ENCODE measurements at places on chromosomes 13 and 19. TPM values are rescaled to one million over a fixed set of nuclear protein-coding genes. Genes with fewer than 3 reads are reported as not detected.

- DNase-seq = no peak
These were observed 494.8 kb downstream of the TBC1D4 start for GRCh38 chr13:74987124-74987690.

DNA sequence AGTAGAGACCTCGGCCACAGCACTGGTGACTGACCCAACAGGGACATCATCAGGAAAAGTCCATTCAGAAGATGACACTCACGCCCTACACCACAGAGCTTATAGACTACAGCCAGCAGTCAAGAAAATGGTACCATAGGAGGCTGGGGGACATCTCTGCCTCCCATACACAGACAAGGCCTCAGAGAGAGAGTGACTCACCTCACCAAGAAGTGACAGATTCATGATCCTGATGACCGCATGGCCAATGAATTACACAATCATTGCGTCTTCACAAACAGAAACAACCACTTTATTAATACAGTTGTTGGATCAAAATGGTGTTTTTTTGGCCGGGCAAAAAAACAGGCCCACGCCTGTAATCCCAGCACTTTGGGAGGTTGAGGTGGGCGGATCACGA, 260.8 kb upstream of the TSHZ3 start:
- no peak for DNase-seq

GRCh38 chr19:51327066-51328001, 14.6 kb downstream of the VSIG10L start:
- peak; percentile 30 for DNase-seq

Gene GGACT
- 1.3 TPM for total RNA-seq

Gene ZIC5
- not detected for total RNA-seq

DNA sequence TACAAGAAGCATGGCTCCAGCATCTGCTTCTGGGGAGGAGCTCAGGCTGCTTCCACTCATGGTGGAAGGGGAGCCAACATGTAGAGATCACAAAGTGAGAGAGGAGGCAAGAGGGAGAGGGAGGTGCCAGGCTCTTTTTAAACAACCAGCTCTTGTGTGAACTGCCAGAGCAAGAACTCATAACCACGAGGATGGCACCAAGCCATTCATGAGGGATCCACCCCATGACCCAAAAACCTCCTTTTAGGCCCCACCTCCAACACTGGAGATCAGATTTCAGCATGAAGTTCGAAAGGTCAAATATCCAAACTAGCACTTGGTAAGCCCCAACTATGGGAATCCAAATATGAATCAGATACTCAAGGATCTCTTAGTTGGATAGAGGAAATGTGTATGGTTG, 131.2 kb downstream of the RXFP2 start:
- no peak for DNase-seq

- DNase-seq = peak; percentile 24
These were observed 4.1 kb upstream of the NANOS3 start for GRCh38 chr19:13872695-13873389.

Gene TTC9B
- total RNA-seq = not detected

Gene SBK2
- total RNA-seq = 1.8 TPM

Gene YJEFN3
- 2.6 TPM for total RNA-seq

DNA sequence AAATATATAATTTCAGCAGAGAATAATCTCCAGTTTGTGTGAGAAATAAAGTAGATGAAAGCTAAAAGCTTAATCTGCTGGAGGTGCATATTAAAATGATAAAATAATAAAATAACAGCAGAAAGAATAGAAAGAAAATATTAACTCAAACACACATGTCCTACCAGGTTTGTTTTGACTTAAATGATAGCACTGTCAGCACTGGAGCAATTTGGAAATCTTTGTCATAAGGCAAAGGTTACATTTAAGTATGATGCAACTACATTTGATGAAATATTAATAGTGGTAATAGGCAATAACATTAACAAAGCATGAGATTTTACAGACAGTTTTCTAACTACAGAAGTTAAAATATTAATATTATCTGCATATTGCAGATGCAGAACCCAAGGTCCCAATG, 2380.1 kb downstream of the PCDH9 start:
- DNase-seq = no peak

GRCh38 chr19:12806242-12807081, at the start of gene RNASEH2A:
Gene RNASEH2A (plus strand): TSS chr19:12806584. CDS start chr19:12806674, 90 bp downstream.
- DNase-seq = peak; percentile 94

DNA sequence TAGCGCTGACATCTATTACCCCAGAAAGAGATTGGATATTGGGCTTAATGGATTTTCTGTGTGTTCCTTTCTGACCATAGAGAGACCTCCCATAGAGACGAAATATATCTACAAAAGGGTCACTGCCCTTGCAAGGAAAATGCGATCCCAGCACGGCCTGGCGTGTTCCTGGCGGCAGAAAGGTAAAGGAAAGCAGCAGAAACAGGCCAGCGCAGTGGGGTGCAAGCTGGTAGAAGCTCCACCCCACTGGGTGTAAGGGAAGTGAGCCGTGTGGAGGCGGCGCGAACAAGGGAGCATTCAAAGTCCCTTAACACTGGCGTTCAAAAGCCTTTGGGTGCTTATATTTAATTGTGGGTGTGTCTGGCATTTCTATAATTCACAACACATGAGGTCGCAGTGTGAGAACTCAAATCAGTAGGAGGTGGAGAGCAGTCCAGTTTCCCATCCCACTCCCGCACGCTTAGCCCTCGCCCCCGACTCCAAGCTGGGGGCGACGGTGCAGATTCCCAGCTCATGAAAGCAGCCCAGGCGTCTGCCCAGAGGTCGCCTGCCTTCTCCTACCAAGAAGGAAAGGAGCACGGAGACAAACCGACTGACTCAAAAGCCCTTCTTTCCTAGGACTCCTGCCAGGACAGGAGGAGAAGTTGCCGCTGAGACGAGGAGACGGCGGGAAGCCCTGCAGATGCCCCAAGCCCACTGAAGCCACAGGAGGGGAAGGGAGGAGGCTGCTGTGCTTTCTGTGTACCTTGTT, 478.4 kb downstream of the FOXO1 start:
- no peak for DNase-seq

Gene SELENOV
- not detected for total RNA-seq

GRCh38 chr19:29501816-29502580, 23.8 kb upstream of the VSTM2B start:
- DNase-seq = no peak

Gene CFAP97D2
- total RNA-seq = not detected

GRCh38 chr19:13090511-13091231, 12.0 kb downstream of the LYL1 start:
- no peak for DNase-seq
